H1 (cell line): ENCODE measurements at places on chromosomes 13 and 19.

- peak; percentile 88 for DNase-seq
Measured at GRCh38 chr19:58554494-58555368, at the start of gene CHMP2A. TSS of gene CHMP2A (minus strand) at chr19:58555105. CDS start at chr19:58554212, 893 bp downstream.

- DNase-seq, result no peak
Measured at GRCh38 chr13:40480915-40481516, 185.4 kb downstream of the FOXO1 start.

- DNase-seq, result no peak
Measured at GRCh38 chr13:78770601-78771000, 111.6 kb upstream of the OBI1 start.

DNA sequence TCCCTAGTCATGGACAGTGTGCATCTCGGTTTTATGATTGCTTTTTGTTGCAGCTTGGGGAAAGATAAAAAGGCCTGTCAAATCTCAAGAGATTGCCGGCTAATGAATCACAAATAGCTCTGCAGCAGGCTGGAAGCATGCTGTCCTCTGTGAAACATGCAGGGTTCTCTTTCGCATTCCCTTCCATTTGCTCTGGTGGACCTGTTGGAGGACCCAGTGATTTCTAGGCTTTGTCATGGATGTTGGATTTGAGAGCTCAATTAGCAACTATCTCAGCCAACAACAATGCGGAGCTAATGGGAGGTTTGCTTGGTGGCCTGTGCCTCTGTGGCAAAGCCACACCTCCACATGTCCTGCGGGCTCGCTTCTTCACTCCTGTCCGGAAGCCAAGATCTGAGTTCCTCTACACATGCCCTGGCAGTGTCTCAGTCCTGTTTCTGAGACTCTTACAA, 418.1 kb upstream of the ARGLU1 start:
- peak; percentile 10 for DNase-seq

GRCh38 chr19:17235971-17236777, 9.5 kb downstream of the NR2F6 start:
- no peak for DNase-seq

DNA sequence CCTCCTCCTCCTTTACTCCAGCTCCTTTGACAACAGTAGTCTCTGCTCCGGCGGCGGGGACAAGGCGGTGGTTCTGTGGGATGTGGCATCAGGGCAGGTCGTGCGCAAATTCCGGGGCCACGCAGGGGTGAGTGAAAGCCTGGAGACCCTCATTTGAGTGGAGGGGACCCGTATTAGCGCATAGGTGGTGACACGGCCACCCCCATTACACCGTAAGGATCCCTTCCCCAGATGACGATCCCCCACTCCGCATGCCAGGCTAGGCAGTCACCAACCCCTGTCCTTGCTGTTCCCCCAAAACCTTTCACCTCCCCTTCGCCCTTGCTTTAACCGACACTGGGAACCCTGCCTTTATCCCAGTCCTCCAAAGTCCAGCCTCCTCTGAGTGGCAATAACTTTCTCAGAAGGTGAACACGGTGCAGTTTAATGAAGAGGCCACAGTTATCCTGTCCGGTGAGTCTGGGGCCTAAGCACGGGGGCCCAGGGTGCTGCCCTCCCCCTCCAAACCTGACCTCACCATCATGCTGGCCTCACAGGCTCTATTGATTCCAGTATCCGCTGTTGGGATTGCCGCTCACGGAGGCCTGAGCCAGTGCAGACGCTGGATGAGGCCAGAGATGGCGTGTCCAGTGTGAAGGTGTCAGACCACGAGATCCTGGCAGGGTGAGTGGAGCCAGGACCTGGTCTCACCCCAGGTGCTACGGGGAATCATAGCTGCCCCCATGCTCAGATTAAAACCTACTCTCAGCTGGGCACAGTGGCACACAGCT, 3.7 kb downstream of the WDR83 start:
- DNase-seq, result no peak

- DNase-seq, result no peak
Measured at GRCh38 chr13:94677799-94678198, 34.5 kb downstream of the SOX21 start.

DNA sequence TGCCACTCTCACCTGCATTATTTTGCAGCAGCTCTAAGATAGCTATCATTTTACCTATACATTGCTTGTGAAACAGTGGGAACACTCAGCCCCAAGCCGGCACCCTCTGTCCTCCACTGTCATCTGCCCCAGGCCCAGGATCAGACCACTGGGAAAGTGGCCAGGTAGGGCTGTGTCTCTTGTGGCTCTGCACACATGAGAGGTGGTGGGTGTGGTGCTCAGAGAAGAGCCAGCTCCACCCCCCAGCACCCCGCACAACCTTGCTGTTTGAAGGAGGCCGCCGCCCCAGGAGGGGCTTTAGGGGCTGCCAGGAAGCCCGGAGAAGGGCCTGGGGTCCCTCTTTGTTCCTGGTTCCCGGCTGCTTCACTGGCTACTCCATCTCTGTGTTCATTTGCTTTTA, 26.6 kb downstream of the PPP1R37 start:
- DNase-seq, result no peak

GRCh38 chr13:41017817-41018601, 1.1 kb downstream of the ELF1 start:
- no peak for DNase-seq

DNA sequence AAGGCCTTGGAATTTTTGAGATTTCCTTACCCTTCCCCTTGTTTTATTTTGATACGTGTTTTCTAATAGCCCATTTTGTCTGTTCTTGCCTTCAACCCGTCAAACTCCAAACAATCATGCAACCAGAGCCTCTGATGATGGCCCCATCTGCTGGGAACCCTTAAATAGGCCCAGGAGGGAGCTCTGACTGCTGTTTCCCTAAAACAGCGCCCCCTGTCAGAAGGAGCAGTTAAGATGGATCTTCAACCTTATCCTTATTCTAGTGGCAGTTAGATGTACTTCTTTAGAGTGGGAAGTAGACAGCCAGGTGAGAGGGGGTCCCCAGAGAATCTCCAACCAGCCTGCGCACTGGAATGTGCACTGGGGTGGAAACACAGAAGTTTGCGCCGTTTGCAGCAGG, 1031.0 kb upstream of the PCDH9 start:
- DNase-seq, result peak; percentile 60

GRCh38 chr13:56187331-56187730, 953.4 kb upstream of the PRR20A start:
- no peak for DNase-seq

GRCh38 chr13:36515466-36515865, 83.2 kb downstream of the CCNA1 start:
- DNase-seq, result no peak

- DNase-seq, result no peak
Measured at GRCh38 chr13:28532388-28533124, 37.6 kb upstream of the FLT1 start.

DNA sequence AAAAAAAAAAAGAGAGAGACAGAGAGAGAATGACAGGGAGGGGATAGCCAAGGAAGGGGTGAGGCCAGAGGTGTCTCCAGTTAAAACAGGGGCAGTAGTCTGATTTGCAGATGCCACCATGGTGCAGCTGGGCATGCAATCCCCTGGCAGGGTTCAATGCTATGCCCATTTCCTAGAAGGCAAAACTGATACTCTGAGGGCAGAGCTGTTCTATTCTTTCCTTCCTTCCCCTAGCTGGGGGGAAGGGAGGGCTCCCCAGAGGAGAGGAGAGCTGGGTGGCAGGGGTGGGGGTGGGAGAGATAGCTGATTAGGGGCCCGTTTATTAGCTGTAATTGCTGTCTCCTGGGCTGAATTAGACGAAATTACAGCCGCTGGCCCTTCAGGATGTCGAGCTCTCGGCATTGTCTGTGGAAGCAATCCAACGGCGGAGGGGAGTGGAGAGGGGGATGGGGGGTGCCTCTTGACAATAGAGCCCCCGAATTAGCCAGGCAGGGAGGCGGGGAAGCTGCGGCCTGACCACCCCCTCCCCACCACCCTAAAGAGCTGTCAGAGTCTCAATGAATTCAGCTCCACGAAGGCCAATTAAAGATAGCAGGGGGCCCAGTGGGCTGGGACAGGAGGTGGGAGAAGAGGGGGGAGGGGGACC, 14.4 kb upstream of the DPP9 start:
- DNase-seq, result no peak

GRCh38 chr19:46787040-46787330, 1.4 kb downstream of the SLC1A5 start:
- no peak for DNase-seq

DNA sequence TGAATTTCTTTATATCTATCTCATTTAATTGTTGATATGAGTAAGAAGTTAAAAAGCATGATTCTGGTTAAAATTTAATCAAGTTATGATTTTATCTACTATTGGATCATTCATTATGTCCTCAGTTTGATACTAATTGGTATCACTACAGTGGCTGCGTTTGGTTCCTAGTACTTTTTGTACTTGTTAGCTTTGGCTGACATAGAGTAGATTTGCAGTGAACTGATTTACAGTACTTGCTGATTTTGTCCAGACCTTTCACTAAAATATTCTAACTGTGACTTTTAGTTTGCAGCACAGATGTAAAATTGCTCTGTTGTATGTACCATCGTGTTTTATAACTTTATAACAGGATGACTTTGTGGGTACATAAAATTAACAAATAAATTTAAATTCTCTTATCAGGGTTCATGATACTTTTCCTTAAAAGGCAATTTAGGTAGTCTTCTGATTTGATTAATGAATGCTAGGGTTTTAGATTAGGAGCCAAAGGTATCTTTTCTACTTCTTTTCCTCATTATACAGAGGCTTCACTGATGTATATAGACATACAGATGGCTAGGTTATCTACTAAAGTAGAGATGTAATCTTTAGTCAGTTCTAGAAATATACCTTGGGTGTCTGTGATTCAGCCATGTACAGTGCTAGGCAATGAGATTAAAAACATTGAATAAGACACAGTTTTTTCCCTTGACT, 8.7 kb downstream of the UCHL3 start:
- DNase-seq, result no peak

GRCh38 chr13:98232456-98232855, 55.4 kb upstream of the RNF113B start:
- no peak for DNase-seq

GRCh38 chr13:109152941-109153340, 523.5 kb downstream of the MYO16 start:
- no peak for DNase-seq

- DNase-seq, result no peak
Measured at GRCh38 chr13:23105051-23105450, 75.7 kb upstream of the SGCG start.

DNA sequence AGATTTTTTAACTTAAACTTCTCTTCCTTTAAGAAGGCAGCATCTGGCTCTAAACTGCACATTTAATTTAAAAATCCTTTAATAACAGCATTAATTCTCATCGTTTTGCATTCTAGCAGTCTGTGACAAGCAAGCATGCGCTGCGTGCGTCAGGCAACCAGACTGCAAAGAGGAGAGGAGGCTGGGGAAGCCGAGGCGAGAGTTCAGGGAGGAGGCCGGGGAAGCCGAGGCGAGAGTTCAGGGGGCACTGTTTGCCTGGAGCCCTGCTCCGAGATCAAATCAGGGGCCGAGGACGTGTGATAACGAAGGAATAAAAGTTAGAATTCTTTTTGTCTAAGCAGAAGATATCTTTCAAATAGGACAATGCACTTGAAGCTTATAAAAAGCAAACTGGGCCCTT, 435.7 kb downstream of the EFNB2 start:
- DNase-seq, result no peak

DNA sequence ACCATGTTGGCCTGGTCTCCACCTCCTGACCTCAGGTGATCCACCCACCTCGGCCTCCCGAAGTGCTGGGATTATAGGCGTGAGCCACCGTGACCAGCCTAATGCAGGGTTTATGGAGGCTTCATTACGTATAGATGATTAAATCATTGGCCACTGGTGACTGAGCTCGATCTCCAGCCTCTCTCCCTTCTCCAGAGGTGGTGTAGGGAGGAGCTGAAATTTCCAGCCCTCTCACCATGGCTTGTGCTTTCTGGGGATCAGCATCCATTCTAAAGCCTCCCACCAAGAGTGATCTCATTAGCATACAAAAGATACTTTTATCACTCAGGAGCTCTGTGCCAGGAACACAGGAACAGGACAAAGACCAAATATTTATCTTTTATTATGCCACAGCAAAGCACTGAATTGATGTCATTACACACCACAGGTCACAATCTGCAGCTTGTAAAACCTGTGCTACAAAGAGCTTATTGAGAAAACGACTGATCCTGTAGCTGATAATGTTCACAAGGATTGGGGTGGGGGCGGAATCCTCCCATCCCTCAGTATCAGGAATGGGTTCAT, 32.4 kb downstream of the RHPN2 start:
- DNase-seq, result no peak

DNA sequence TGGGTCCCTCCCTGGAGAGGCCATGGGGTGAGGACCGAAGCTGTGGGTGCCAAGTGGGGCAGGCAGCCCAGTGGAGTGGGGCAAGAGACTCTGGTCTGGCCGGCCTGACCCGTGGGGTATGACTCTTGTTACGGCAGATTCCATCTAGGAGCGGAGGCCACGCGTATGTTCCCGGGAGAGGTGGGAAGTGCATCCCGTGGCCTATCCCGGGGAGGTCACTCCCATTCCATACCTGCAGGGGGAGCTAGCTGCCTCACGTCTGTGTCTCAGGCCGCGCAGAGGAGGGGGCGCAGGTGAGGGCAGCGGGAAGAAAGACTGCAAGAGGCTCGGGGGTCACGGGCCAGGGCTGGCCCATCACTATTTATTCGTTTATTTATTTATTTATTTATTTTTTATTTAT, 4.9 kb downstream of the CSNK1G2 start:
- DNase-seq, result peak; percentile 92
